ENCODE measurements at places on chromosomes 6 and 20.

GRCh38 chr6:24205020-24205492 lies 79.0 kb downstream of the NRSN1 start:
- DNase-seq = peak; percentile 50

GRCh38 chr6:17475606-17476244 lies 82.3 kb downstream of the CAP2 start:
- no peak for DNase-seq

DNA sequence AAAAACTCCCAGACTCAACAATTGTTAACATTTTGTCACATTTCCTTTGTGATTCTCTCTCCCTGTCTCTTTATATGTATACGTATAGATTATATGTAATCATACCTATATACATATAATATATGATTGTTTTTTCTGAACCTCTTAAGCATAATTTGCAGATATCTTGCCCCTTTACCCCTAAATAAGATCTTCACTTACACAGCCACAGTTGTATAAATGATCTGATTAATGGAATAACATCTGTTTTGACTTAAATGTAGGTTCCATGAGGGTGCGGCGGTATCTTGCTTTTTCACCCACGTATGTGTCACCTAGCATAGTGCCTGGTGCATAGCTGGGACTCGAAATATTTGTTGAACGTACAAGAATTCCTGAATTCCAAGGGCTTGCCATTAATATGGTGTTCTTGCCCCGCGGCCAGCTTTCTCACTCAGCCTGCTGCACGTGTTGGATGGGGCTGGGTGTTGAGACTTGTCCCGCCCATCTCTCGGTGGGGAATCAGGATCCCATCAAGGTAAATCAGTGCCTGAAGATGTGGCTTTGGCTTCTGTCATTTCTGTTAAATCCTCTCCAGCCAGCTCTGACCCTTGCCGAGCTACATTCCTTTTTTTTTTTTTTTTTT lies 10.4 kb upstream of the MANBAL start:
- DNase-seq = no peak

GRCh38 chr6:137224799-137225198 lies 5.6 kb upstream of the IFNGR1 start:
- DNase-seq = no peak

DNA sequence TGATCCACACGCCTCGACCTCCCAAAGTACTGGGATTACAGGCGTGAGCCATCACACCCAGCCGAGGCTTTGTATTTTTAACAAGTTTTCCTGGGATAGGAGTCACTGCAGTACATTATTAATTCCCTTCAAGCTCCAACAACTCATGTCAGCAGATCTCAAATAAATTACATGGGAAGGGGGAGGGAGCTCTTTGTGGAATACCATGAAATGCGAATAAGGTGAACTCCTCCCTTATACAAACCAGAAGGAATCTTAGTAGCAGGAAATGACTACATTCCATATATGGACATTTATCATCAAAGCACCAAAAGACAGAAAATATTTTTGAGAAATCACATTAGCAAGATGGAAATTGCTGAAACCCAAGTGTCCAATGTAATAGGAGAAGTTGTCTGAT lies 2.9 kb downstream of the GSS start:
- DNase-seq = no peak

GRCh38 chr20:32240205-32240604 lies 32.5 kb downstream of the POFUT1 start:
- peak; percentile 73 for DNase-seq

Measured in NCI-H146 (cell line).